ENCODE measurements at places on chromosomes 6 and 20.

GRCh38 chr6:18053555-18054445 is 66.4 kb upstream of the KIF13A start:
- DNase-seq, result no peak

DNA sequence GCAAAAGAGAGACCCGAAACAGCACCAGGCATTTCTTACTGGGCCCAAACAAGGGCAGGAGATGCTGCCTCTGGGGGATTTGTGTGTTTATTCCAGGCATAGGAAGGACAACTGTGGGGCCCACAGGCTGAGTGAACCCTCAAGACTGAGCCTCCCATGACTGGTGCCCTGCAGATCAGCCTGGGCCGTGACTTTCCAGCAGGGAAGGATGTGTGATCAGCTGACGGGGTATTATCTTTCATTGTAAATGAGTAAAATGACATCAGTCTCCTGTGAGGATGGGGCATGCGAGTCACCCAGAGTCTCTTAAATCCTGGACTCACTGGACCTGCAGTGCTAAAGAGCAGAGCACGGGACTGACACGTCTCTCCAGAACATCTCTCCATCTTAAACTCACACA is 3.9 kb upstream of the TEAD3 start:
- no peak for DNase-seq

- DNase-seq, result no peak
These were observed 29.1 kb upstream of the PKIG start for GRCh38 chr20:44552950-44553908.

DNA sequence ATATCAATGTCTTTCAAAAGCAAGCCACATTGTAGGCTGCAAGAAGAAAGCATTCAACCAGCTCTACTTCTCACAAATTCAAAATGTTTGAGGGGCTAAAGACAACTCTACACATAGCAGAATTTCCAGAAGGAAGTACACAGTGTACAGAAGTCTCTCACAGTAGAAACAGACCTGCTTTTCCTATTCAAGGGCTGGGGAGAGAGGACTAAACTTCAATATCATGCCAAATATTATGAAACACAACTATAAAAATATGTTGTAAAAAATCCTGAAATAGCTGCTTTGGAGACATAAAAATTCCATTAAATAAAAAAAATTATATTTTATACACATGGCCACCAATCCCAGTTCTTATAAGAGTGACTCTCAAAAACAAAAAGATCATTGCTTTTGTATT is 70.8 kb upstream of the IPCEF1 start:
- DNase-seq, result no peak

DNA sequence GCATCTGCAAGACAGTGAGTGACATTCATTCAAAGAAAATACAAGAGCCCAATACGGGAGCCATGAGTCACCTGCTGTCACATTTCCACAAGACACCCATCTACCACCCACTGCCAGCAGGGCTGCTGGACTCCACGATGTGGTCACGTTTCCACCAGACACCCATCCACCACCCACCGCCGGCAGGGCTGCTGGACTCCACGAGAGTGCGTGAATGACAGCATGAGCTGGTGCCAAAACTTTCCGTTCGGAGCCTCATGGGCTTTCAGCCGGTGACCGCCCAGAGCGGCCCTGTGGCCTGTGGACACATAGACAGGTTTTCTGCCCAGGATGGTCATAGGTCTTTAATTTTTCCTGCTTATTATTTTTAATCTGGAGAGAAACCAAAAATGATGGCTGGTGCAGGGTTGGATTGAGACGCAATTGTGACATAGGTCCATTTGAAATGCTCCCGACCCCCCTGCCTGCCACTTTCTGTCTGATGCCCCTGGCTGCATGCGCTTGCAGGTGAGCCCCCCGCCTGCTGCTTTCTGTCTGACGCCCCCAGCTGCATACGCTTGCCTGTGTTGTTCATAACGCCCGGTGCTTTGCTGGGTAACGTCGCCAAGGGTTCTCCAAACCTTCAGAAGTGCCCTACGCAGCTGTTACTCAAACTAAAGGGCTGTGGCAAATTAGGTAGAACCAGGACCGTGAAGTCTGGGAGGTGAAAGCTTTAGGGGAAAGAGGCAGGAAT is 59.1 kb upstream of the SMOC2 start:
- DNase-seq, result peak; percentile 50

- DNase-seq, result no peak
These were observed 16.9 kb downstream of the BNIP5 start for GRCh38 chr6:36319821-36320220.

Data from posterior vena cava (tissue), 2 donors.